Activated CD8-positive, alpha-beta memory T cell treated with anti-CD3 and anti-CD28 coated beads, Interleukin-2, amount 10 ng/mL, durations not matched to agents 7 days and 5 days (primary cell): ENCODE measurements at places on chromosomes 11 and 22.

DNA sequence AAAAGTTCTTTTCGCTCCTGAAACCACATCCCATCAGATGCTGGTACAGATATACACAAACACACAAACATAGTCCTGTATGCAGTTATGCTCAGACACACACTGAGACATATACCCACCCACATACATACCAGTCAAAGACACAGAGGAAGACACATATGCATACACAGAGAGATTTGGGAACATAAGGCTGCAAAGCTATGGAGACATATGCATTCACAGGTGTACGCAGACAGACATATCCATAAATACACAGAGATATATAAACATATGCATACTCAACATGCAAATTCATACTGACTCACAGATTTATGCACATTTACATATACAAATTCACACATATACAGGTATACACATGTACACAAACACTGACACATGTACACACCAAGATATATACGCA, 6.0 kb downstream of the PRG3 start:
- no peak overlapping the region for H3K27ac ChIP-seq
- H3K4me3 ChIP-seq = no peak overlapping the region
- no peak for DNase-seq
- H3K4me1 ChIP-seq = no peaks in the 10 kb centered on the region
- peaks cover 8% of the 10 kb centered on the region for H3K27me3 ChIP-seq

DNA sequence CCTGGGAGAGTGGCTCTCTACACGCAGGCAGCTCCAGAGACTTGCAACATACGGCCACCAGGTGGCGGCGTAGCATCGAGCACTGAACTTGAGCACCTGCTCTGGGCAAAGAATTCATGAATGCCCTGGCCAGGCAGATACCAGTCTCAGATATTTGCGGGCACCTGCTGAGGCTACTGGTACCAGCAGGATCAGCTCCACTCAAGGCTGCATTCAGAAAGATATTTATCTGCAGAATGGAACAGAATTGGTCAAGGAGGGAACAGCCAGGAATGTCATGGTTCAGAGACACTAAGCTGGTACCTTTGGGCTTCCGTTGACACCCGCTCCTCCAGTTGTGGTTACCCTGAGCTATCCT, 10.8 kb upstream of the CCDC86 start:
- peak; percentile 87 for DNase-seq
- peaks cover 33% of the 10 kb centered on the region for H3K4me1 ChIP-seq
- H3K4me3 ChIP-seq = no peak overlapping the region
- H3K27me3 ChIP-seq = peaks cover 17% of the 10 kb centered on the region

GRCh38 chr11:106321601-106322000, 244.1 kb downstream of the AASDHPPT start:
- DNase-seq = no peak
- H3K4me1 ChIP-seq = no peaks in the 10 kb centered on the region
- no peaks in the 10 kb centered on the region for H3K36me3 ChIP-seq
- H3K4me3 ChIP-seq = no peak overlapping the region
- no peak overlapping the region for H3K27ac ChIP-seq

DNA sequence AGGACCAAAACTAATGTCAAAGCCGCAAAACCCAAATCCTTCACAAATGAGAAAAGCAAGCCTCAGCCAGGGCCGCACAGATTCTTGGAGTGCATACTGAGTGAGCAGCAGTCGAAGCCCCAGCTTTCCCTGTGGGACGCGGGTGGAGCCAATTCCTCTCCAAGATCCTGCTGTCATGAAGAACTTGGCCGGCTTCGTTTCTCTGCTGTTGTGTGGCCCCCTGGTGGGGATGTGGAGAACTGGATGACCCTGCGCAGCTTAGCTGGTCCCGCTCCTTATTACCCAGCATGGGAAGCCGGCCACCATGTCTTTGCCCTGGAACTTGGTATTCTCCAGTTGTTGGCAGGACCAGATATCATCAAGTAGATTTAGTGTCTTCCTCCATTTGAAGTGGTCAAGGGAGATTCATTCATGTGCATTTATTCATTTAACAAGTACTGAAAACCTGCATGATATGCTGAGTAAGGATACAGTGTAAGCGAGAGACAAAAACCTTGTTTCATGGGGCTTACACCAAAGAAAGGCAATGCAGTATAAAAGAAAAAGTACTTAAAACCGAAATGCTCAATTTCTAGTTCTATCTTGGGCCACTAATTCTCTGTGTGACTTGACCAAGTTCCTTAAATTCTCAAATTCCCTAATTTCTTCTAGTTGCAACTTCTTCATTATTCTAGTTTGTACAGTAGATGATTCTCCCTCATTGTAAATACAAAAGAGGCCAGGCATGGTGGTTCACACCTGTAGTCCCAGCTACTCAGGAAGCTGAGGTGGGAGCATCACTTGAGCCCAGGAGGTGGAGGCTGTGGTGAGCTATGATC, 56.7 kb upstream of the CRTAM start:
- peaks cover 20% of the 10 kb centered on the region for H3K4me1 ChIP-seq
- H3K36me3 ChIP-seq = peaks cover 23% of the 10 kb centered on the region
- H3K4me3 ChIP-seq = no peak overlapping the region
- DNase-seq = peak; percentile 82
- H3K27me3 ChIP-seq = no peaks in the 10 kb centered on the region
- H3K27ac ChIP-seq = no peak overlapping the region

- H3K27me3 ChIP-seq = no peaks in the 10 kb centered on the region
- H3K4me3 ChIP-seq = no peak overlapping the region
- DNase-seq = no peak
- peaks cover 9% of the 10 kb centered on the region for H3K4me1 ChIP-seq
These were observed 12.4 kb downstream of the C1QTNF6 start for GRCh38 chr22:37175414-37176281.

DNA sequence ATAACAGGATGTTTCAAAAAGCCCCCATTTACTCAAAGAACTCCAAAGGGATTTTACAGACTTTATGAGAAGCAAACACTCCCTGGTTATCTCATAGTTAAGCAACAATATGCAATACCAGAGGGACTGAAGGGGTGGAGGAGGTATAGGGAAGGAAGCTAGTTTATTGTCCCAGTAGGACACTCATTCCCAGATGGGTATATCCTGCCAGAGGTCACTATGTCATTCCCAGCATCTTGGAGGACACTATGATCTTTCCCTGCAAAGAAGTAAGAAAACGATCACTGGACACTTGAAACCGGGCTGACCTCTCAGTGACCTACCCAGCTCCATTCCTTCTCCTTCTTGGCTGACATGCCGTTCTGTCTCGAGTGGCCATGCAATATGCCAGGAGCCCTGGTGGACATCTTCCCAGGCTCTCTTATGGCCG, 114.5 kb downstream of the NAT10 start:
- peaks cover 4% of the 10 kb centered on the region for H3K4me1 ChIP-seq
- DNase-seq = no peak
- H3K36me3 ChIP-seq = peaks cover 2% of the 10 kb centered on the region
- no peak overlapping the region for H3K27ac ChIP-seq

DNA sequence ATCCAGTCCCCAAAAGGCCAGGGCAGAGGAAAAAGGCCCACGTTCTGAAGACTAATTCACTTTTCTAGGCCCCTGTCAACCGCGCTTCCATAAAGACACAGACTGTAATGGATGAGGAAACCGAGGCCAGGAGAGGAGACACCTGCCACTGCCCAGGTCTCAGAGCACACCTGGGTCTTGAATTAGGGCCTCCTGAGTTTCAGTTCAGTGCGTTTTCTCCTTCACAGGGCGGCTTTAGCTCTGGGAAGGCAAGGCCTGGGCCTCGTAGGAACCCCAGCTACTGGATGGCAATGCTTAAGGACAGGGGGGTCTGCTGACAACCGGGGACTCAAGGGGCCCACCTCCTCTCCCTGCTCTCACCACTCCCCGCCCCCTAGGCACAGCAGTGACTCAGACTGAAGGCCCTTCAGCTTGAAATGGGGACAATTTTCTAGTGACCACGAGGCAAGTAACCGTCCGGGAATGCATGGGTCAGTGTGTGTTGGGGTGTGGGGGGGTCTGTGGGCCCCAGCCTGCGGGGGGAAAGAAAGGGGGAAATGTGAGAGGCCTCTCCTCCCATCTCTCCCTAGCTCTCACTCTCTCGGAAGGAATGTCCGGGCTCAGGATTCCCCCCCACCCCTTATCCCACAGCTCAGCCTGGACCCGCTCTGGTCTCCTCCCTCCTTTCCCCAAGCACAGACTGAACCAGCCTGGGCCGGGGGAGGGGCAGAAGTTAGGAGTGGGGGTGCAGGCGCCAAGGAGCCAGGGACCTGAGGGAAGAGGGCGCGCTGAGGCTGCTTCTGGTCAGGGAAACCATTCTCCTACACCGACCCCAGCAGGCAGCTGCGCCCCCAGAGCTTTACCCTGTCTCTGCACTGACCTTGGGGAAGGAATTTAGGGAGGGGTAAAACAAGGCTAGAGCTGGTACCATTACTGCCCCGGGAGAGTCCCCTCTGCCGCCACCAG, 17.2 kb downstream of the CREB3L1 start:
- no peak overlapping the region for H3K4me3 ChIP-seq
- H3K4me1 ChIP-seq = peaks cover 16% of the 10 kb centered on the region
- H3K36me3 ChIP-seq = no peaks in the 10 kb centered on the region
- H3K27me3 ChIP-seq = peaks cover 46% of the 10 kb centered on the region

GRCh38 chr22:24175160-24175808, 6.0 kb upstream of the SUSD2 start:
- peak overlapping the region; percentile 42 for H3K27ac ChIP-seq
- DNase-seq = peak; percentile 76
- no peak overlapping the region for H3K4me3 ChIP-seq
- no peaks in the 10 kb centered on the region for H3K27me3 ChIP-seq
- H3K36me3 ChIP-seq = peaks cover 7% of the 10 kb centered on the region
- no peaks in the 10 kb centered on the region for H3K4me1 ChIP-seq

- no peak overlapping the region for H3K4me3 ChIP-seq
- H3K4me1 ChIP-seq = peaks cover 10% of the 10 kb centered on the region
- peaks cover 6% of the 10 kb centered on the region for H3K27me3 ChIP-seq
- DNase-seq = no peak
- H3K27ac ChIP-seq = no peak overlapping the region
These were observed 1.7 kb upstream of the RHOD start for GRCh38 chr11:67054836-67055523.

DNA sequence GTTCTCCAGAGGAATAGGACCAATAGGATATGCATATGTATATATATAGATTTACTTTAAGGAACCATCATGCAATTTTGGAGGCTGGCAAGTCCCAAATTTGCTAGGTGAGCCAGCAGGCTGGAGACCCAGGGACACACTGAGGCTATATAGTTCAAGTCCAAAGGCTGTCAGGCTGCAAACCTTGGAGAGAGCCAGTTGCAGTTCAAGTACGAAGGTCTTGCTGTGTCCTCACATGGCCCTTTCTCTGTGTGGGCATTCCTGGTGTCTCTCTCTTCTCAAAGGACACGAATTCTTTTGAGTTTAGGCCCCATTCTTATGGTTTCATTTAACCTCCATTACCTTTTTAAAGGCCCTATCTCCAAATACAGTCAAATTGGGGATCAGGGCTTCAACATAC, 134.4 kb upstream of the SORL1-AS1 start:
- peaks cover 30% of the 10 kb centered on the region for H3K4me1 ChIP-seq
- H3K27ac ChIP-seq = no peak overlapping the region
- no peaks in the 10 kb centered on the region for H3K27me3 ChIP-seq
- H3K36me3 ChIP-seq = peaks cover 27% of the 10 kb centered on the region
- no peak overlapping the region for H3K4me3 ChIP-seq

DNA sequence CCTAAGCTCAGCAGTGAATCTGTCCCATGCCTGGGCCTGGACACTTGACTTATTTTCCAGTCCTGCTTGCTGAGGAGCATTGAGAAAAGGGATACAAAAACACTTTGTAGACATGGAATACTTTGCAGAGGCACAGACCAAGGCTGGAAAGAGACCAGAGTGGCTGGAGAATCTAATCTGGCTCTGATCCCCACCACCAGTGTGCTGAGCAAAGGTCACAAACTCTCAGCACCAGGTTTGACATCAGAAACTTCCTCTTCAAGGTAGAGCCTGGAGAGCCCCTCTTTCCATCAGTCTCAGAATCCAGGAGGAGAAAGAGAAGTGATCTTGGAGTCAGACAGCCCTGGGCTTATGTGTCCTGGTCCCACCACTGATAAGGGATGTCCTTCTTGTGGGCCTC, 53.5 kb downstream of the ISX start:
- no peaks in the 10 kb centered on the region for H3K4me1 ChIP-seq
- no peaks in the 10 kb centered on the region for H3K36me3 ChIP-seq
- DNase-seq = no peak
- H3K27me3 ChIP-seq = no peaks in the 10 kb centered on the region
- H3K27ac ChIP-seq = no peak overlapping the region
- H3K4me3 ChIP-seq = no peak overlapping the region

GRCh38 chr22:49365910-49366309, 461.8 kb downstream of the BRD1 start:
- no peaks in the 10 kb centered on the region for H3K36me3 ChIP-seq
- H3K27ac ChIP-seq = no peak overlapping the region
- H3K27me3 ChIP-seq = no peaks in the 10 kb centered on the region
- no peak overlapping the region for H3K4me3 ChIP-seq

DNA sequence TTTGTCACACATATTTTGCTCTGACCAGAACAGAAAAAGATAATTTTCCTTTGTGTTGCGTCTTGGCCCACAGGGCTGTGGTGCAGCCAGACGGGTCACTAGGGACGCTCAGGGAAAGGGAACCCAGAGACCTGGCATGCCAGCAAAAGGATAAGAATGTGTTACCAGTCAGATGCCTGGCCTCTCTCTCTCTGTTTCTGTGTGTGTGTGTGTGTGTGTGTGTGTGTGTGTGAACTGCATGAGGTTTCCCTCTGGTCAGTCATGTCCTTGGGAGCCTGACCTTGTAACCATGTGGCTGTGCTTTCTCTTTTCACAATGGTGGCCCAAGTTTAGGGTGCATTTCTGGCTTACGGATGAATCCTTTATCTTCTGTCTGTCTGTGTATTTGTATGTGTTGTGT, 25.4 kb downstream of the CCKBR start:
- no peak for DNase-seq
- H3K4me3 ChIP-seq = no peak overlapping the region
- H3K27ac ChIP-seq = no peak overlapping the region
- H3K36me3 ChIP-seq = no peaks in the 10 kb centered on the region
- H3K27me3 ChIP-seq = peaks cover 65% of the 10 kb centered on the region

GRCh38 chr11:59957094-59957493, 6.7 kb upstream of the OOSP4A start:
- DNase-seq = no peak
- no peaks in the 10 kb centered on the region for H3K4me1 ChIP-seq
- no peak overlapping the region for H3K4me3 ChIP-seq
- H3K27me3 ChIP-seq = peaks cover 2% of the 10 kb centered on the region
- H3K27ac ChIP-seq = no peak overlapping the region

DNA sequence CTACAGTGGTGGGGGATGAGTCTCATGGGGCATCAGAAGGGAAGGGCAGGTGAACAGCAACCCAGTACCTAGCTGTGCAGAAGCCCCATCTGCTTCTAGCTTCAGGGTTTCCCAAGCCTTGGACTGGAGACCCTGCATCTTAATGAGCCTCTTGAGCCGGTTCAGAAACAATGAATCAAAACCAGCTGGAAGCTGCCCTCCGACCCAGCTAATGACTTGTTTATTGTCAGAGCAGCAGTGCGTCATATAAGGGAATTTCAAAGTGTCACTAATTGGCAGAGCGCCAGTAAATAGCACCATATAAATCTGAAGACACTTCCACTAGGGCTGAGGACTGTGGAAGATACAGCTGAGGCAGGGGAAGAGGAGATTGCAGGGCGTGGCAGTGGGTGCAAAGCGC, 57.5 kb downstream of the RPUSD4 start:
- no peak overlapping the region for H3K4me3 ChIP-seq
- no peak overlapping the region for H3K27ac ChIP-seq

GRCh38 chr11:45554230-45554967, 111.0 kb downstream of the CHST1 start:
- H3K27me3 ChIP-seq = no peaks in the 10 kb centered on the region
- no peaks in the 10 kb centered on the region for H3K36me3 ChIP-seq
- H3K27ac ChIP-seq = no peak overlapping the region
- no peaks in the 10 kb centered on the region for H3K4me1 ChIP-seq
- no peak overlapping the region for H3K4me3 ChIP-seq
